Activated T-cell treated with anti-CD3 and anti-CD28 coated beads for 4 hours (primary cell): ENCODE measurements at places on chromosomes 13 and 19.

GRCh38 chr13:36959456-36960116, 39.5 kb upstream of the SMAD9 start:
- DNase-seq = no peak

DNA sequence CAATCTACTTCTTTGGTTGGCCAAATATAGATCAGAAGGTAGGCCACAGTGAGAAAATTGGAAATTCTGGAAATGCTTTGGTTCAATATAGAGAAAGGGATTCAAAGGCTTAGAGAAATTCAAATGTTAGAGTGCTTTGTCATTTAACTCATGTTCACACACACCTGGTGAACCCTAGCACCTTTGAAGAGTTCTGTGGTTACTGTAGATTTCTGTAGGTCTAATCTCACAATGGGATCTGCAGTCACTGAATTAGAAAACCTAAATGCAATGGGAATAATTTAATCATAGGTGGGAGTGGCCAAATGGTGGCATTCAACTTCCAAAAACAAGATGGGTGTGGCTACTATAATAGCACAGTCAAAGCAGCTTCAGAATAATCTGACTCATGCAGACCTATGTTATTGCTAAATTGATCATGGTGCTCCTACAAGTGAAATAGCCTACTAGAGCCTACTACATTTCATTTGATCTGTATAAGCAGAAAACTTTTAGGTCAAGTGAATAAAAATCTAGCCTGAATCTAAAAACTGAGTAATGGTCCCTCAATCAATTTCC, 1152.9 kb downstream of the PCDH9 start:
- no peak for DNase-seq

DNA sequence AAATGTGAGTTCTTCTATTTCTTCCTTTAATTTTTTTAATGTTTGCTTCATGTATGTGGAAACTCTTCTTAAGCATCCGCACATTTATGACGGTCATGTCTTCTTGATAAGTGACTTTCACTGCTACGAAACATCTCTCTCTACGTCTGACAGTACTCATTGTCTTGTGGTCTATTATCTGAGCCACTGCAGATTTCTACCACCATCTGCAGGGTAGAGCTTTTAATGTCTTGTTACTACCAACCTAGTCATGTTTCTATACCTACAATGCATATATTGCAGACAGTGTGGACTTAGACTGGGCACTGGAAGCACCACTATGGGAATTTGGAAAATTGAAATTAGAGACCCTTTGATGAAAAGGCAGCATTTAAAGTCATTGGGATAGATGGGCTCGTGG, 75.4 kb upstream of the ARHGEF7 start:
- no peak for DNase-seq

GRCh38 chr13:110157718-110158117, 149.2 kb downstream of the COL4A1 start:
- no peak for DNase-seq

GRCh38 chr19:6728346-6728745, 7.9 kb upstream of the C3 start:
- no peak for DNase-seq

DNA sequence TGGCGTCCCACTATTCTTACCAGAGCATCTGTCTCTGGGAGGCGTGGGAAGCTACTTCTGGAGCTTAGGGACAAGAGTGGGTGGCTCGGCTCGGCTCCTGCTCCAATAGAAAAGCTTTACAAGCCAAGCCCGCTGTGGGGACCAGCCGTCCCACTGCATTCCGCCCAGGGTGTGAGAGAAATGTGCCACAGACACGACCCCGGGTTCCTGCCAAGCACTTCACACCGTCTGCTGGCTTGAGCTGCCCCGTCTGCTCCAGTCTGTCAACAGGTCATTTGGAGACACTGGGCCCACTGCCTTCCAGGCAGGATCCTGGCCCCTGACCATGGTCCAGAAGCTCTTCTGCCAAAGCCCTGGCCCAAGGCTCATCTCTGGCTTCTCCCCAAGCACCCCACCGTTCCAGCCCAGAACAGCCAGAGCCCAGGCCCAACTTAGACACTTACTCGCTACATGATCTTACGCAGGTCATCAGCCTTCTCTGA, 6.5 kb upstream of the FKRP start:
- DNase-seq = no peak

- peak; percentile 31 for DNase-seq
Observed at GRCh38 chr13:27406178-27406939, 18.1 kb upstream of the GTF3A start.

GRCh38 chr19:49316284-49316683, 8.7 kb downstream of the SLC6A16 start:
- no peak for DNase-seq

GRCh38 chr19:16347706-16348105, 23.1 kb downstream of the KLF2 start:
- DNase-seq = no peak

DNA sequence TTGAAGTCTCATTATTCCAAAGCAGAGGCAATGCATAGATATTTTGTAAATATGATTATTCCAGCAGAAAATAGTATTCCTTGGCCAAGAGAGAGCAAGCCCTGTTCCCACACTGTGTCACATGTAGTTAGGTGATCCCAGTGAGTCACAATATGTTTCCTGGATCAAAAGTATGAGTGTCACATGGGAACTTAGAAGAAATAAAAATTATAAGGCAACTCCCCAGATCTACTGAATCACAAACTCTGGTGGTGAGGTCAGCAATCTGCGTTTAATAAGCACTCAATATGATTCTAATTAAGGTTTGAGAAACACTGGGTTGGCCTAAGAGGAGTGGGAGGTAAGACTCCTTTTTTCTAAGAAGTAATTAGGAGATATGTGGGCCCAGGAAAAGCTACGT, 1504.5 kb upstream of the PCDH20 start:
- DNase-seq = no peak

- no peak for DNase-seq
Observed at GRCh38 chr19:48442116-48443035, 3.4 kb upstream of the GRWD1 start.

- no peak for DNase-seq
Observed at GRCh38 chr13:47858042-47859025, 142.7 kb downstream of the SUCLA2 start.

DNA sequence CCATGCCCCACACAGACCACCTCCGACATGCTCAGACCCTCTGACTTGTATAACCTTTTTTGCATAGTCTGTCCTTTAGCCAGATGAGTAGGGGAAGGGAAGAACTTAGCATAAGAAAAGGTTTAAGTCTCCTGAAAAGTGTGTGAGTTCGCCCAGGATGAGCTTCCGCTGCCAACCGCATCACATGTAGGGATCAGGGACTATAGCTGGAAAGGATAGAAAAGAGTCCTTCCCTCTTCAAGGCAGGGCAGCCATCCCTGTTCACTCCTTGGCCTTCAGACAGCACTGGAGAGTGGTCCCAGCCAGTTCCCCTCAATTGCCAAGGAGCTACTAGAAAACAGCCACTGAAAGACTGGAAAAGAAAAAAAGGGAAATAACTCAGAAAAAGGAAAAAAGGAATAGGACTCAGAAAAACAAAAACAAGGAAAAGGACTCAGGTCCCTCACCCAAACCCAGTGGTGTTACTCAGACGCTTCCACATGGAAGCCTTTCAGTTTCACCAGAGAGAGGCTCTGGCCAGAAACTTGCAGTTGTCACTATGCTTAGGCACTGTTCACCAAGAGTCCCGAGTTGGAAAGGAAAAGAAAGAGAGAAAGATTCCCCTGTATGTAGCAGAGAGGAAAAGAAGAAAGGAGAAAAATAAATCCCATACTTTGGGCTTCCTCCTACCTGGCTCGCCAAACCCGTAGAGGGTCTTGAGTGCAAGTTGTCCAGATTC, 5.6 kb upstream of the TM9SF2 start:
- no peak for DNase-seq

- no peak for DNase-seq
Observed at GRCh38 chr19:33290956-33291622, 11.2 kb downstream of the CEBPA start.

GRCh38 chr13:20305587-20305986, 73.5 kb upstream of the GJB6 start:
- no peak for DNase-seq

- no peak for DNase-seq
Observed at GRCh38 chr13:30312904-30313303, 5.6 kb upstream of the KATNAL1 start.
